ENCODE measurements at places on chromosomes 13 and 19.

DNA sequence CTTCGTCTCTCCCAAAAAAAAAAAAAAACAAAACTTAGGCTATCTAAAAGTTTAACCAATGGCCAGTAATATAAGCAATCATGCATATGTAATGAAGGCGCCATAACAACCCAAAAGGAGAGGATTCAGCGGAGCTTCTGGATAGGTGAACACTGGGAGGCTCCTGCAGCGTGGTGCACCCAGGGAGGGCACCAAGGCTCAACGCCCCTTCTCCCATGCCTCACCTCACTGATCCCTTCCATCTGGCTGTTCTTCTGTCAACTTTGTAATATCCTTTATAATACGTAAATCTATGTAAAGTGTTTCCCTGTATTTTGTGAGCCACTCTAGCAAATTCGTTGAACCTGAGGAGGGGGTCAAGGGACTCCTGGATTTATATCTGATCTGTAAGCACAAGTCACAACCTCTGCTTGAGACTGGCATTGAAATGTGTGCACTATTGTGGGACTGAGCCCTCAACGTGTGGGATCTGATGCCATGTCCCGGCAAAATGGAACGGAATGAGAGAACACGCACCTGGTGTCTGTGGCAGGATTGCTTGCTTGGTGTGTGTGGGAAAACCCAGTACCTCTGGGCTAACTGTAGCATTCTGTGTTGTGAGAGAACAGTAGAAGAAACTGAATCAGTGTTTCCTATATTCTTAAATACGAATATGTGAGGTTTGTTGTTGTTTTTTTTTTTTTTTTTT is 521 bp upstream of the ZNF665 start:
- DNase-seq: no peak

- DNase-seq: no peak
Measured at GRCh38 chr13:28650284-28650683, 8.6 kb upstream of the POMP start.

GRCh38 chr19:46745030-46745429 is 827 bp upstream of the FKRP start:
- DNase-seq: no peak

GRCh38 chr19:4108767-4109625 is 14.9 kb downstream of the MAP2K2 start:
- peak; percentile 59 for DNase-seq

DNA sequence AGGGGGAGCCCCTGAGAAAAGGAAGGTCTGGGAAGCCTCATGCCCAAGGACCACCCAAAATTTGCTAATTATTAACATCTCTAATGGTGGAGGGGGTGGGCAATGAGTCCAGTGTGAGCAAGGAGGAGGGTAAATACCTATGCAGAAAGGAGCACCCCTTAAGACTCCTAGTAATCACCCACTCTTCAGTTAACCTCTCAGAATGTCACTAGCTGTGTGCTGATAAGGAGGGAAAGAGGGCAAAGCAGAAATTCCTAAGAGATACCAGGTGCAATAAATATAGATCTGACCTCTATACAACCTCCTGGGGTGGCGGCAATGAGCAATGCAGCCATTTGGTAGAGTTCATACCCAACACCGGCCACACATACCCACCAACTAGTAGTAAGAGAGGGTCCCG is 12.7 kb upstream of the DPY19L3 start:
- no peak for DNase-seq

- no peak for DNase-seq
Measured at GRCh38 chr13:102045731-102046130, 356.1 kb downstream of the FGF14 start.

DNA sequence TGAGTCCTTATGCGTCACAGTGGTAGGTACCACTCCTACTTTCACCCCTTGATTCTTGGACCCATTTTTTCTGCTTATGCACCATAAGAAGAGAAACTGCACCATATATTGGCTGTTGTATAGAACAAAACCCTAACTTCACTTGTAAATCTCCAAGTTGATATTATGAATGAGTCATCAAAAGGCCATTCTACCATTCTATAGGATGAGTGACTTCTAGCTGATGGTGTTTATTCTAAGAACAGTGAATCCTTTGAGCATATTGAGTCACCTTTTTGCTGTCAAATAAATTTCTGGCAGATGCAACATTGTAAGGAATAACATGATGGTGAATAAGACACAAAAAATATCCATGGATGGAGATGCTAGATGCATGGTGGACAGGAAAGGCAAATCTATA is 57.7 kb downstream of the POLR1D start:
- DNase-seq: no peak

DNA sequence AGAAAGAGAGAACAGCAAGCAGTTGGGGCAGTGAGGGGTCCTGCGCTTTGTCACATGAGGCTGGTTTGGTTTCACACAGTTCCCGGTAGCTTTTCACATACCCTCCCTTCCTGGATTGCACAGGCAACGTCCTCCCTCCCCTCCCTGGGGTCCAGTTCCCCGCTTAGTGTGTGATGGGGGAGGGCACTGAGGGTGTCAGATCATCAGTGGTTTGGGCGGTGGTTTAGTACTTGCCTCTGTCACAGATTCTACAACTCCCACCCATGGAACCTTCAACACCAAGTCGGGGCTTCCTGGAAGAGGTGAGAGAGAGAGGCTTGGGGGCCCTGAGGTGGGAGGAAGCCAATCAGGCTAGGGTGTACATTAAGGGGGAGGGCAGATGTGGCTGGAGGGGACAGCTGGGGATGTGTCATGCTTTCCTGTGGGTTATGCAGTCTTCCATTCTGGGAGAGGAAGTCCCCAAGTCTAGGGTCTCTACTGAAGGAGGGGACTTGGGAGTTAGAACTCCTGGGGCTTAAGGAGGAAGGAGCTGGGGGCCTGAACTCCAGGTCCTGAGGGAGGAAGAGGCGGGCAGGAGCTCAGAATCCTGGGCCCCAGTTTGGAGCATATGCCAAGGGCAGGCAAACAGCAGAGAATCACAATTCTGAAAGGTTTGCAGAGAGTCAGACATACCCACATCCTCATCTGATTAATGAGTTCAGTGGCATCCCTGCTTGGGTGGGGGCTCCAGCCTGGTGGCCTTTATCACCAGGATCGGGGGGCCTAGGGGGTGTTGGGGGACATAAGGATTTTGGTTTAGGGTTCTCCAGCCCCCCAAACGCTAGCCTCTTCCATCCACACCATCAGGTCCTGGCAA is at the start of gene NKG7:
NKG7 (minus strand) TSS at position 6 of the 856 bp plus-strand sequence. CDS start 119 bp downstream, outside the sequence.
- peak; percentile 79 for DNase-seq

GRCh38 chr13:26487781-26488180 is 69.7 kb upstream of the WASF3 start:
- DNase-seq: no peak

GRCh38 chr19:55624109-55625003 is at the start of gene ZNF784:
ZNF784 (minus strand) TSS chr19:55624566; CDS start chr19:55624561, 5 bp downstream.
- peak; percentile 96 for DNase-seq

GRCh38 chr13:72634859-72635258 is 92.6 kb downstream of the MZT1 start:
- no peak for DNase-seq

DNA sequence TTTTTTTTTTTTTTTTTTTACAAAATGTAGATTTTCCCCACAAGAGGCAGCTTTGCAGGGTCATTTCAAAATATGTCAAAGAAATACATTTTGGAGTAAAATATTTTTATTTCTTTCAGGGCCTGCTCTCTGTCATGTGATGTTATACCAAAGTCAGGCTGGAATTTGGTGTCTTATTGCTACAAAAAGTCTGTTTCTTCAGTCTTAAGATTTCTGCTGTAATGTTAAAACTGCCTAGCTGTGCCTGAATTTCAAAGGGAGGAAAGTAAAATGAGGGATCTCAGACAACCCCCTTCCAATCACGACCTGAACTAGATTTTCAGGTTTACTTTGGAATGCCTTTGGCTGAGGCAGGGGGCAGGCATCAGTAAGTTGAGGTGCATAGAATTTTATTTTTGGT is 12.8 kb upstream of the GTF2F2 start:
- DNase-seq: no peak

GRCh38 chr19:39252458-39252857 is 3.8 kb upstream of the IFNL4 start:
- DNase-seq: no peak

- no peak for DNase-seq
Measured at GRCh38 chr19:7850000-7850813, 20.2 kb downstream of the EVI5L start.

DNA sequence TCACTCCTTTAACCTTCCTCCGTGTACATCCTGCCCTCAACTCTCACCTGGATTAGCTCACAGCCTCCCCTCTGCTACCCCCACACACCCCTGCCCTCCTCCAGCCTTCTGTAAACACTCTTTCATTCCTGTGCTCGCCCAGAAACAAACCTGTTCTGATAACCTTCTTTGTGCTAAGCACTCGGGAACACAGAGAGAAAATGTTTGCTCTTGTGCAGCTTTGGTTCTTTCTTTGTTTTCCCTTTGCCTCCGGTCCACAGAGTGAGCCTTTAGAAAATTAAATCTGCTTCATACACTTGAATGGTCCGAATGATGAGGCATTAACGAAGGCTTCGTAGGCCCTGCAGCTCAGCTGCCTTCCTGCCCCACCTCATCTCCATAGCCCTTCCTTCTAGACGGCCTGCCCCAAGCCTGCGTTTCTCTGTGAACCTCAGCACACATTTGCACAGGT is 6.6 kb upstream of the ZDHHC20 start:
- no peak for DNase-seq

DNA sequence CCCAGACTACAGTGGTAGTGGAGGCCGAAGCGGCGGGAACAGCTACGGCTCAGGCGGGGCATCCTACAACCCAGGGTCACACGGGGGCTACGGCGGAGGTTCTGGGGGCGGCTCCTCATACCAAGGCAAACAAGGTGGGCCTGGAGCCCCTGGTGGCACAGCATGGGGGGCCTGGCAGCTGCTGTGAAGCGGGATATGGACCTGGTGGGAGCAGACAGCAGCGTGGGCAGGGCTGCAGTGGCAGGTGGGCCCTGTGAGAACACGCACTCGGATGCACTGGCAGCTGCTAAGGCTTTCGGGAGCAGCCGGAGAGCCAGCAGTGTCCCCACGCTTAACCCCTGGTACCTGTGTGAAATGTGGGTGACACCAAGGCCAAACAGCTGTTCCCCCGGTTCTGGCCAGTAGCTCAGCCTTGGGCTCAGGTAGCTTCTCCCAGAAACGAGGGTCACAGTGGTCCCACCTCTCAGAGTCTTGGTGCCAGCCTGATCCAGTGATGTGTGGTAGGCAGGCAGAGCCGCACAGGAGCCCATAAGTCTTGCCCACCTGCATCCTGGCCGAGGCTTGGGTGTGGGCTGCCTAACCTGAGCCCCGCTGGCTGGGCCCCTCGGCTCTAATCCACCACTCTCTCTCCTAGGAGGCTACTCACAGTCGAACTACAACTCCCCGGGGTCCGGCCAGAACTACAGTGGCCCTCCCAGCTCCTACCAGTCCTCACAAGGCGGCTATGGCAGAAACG is 12.5 kb upstream of the QTRT1 start:
- no peak for DNase-seq

GRCh38 chr13:46926916-46927590 is 30.2 kb upstream of the HTR2A start:
- no peak for DNase-seq

GRCh38 chr13:68099631-68100030 is 869.5 kb upstream of the PCDH9 start:
- no peak for DNase-seq

Measured in activated CD4-positive, alpha-beta T cell treated with anti-CD3 and anti-CD28 coated beads for 4 hours (primary cell).